Activated CD4-positive, alpha-beta T cell treated with anti-CD3 and anti-CD28 coated beads, Interleukin-2, amount 50 U/mL, for 4 hours (primary cell): ENCODE measurements at places on chromosomes 7 and 10.

DNA sequence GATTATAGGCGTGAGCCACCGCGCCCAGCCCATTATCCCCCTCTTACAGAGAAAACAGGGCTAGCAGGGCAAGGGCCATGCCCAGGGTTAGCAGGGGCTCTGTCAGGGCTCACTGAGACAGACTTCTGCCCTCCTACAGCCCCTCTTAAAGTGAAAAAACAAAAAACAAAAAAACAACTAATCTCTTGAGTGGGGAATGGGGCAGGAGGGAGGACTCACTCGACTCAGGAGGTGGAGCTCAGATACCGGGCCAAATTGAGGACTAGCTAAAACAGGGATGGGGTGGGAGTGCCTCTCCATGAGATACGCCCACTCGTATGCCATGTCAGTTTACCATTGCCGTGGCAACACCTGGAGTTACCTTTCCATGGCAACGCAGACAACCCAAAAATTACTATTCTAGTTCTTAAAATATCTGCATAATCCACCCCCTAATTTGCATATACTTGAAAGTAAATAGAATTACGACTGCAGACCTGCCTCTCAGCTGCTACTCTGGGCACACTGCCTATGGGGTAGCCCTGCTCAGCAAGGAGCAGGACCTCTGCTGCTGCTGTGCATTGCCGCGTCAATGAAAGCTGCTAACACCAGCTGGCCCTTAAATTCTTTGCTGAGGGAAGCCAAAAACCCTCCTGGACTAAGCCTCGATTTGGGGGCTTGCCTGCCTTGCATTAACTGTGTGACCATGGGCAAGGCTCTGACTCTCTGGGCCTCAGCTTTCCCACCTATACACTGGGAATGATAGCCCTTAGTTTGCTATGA is 13.4 kb downstream of the SSC4D start:
- DNase-seq: no peak

DNA sequence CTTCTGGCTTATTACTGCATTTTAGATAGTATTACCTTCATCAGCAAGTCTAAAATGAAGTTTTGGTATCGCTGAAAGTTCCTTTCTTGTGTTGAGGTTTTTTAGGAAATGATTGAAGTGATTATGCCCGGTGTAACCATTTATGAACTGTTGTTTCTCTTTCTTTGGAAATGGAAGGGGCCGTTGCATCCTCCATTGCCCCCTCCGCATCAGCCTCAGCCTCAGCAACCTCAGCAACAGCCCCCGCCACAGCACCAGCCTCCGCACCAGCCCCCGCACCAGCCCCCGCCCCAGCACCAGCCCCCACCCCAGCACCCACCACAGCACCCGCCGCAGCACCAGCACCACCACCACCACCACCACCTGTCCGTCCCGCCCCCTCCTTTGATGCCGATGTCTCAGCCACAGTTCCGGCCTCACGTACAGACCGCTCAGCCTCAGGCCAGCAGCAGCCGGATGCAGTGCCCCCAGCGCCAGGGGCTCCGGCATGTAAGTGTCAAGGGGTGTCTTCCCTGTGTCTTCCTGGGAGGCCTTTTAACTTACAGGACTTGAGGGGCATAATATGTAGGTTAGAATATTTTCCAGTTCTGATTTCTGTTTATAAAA is 72.6 kb downstream of the SHH start:
- DNase-seq: no peak

DNA sequence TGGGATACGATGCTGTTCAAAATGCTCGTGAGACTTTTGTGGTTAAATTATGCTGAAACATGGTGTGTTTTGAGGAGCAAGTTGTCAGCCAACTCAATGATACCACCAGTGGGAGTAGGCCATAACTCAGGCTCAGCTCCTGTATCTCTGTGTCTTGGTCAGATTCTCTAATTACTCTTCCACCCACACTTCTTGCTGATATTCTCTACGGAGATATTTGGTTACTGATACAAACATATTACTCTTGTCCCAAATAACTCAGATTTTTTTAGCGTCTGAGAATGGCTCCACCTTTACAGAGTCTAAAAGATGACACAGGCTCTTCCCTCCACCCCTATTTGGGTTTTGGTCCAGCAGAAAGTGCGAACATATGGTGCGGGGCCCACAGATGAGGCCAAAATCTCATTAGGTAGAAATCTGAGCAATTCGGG is 168.9 kb downstream of the PKD1L1 start:
- DNase-seq: no peak

GRCh38 chr10:99929360-99929759 is 80.4 kb downstream of the DNMBP start:
- no peak for DNase-seq

- no peak for DNase-seq
Measured at GRCh38 chr7:46147871-46148270, 226.8 kb upstream of the IGFBP3 start.

DNA sequence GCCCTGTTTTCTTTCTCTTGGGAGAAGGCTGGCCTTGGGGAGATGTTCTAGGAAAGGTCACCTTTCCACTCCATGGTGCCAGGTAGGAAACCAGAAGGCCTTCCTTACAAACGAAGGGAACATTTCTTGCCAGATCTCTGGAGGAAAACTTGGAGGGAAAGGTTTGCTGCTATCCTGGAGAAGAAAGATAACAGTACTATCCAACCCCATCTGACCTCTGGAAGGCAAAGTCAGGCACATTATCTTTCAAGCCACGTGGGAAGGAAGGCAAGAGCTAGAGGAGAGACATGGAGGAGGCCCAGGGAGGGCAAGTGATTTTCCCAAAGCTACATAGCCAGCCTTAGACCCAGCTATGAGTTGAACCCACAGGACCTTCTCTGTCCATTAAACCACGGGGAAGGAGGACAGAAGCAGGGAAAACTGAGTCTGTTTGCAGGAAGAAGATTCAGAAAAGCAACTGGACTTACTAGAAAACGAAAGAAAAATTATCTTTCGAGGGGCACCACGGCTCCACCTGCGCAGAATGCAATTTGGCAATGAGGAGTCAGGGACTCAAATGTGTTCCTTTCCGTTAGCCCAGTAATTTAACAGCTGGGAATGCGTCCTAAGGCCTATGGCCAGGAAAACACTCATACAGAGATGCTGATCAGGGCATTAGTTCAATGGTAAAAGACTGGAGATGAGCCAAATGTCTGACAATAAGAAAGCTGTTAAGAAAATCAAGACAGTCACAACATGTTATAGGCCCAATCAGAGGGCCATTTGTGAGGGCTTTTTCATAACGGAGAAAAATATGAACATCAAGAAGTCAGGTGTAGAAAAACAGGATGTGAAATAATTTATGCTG is 32.0 kb upstream of the PSAP start:
- no peak for DNase-seq

DNA sequence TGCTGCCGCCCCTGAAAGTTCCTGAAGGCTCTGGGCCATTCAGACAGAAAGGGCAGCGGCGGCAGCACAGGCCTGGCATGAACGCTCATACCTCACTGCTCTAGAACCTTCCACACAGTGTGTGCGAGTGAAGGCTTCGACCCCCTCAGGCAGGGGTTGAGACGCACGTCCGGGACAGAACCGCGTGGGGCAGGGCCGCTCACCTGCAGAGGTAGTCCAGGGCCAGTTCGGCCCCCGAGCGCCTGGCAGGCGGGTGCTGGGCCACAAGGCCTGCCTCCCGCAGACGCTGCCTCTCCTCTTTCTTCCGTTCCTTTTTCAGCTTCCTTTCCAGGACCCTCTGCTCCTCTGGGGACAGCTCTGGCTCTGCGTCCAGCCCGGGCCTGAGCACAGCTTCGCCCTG is 26.8 kb downstream of the CYP2W1 start:
- no peak for DNase-seq

DNA sequence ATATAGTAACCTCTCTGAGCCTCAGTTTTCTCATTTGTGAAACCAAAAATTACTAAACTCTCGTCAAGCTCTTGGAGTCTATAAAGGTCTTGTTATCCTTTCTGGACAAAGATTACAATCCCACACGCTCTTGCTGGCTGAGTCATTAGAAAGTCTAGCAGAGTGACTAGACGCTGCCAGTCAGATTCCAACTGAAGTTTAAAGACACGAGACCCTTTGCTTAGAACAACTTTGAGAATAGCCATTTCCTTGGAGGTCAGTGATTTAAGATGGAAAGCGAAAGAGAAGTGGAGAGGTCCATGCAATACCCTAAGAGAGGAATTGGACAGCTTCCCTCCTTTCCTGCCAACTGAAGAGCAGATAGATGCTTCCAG is 119.5 kb downstream of the APBB1IP start:
- no peak for DNase-seq

DNA sequence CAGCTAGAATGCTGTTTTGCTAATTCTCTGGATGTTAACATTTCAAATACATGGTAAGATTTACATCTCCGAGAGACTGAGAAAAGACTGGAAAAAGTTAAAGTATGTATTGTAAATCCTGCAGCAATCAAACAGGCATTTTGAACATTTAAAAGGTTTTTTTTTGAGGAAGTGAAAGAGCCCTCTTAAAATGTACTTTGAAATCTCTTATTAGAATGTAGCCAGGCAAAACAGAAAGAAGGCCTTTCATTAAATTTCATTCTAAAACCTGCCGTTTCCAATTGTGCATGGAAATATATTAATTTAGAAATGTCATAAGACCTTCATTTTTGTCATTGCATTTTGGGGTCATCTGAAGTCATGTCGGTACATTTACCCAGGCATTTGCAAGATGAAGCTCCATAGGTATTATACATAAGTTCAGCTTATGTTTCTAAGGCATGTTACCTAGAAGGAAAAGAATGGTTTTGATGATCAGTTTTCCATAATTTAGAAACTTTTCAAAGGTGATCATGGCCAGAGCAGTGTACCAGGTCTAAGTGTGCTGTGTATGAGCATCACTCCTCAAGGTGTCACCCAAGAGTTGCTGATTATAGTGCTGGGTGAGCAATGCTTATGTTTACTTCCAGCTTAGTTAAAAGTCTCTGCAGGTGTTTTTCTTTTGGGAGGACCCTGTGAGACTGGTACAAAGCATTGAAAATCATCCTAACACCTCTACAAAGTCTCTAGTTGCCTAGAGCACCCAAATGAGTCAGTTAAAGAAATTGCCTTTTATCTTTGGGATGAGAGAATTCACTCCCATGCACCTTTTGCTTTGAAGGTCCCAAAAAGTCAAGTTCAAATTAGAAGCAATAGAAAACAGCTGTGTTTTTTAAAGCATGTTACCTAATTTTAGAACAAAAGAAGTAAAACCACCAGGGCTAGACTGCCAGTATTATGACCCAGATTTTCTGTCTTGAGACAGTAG is 7.1 kb downstream of the ZNF736 start:
- DNase-seq: no peak

- DNase-seq: no peak
Measured at GRCh38 chr10:13758756-13759155, 172.0 kb downstream of the PRPF18 start.

DNA sequence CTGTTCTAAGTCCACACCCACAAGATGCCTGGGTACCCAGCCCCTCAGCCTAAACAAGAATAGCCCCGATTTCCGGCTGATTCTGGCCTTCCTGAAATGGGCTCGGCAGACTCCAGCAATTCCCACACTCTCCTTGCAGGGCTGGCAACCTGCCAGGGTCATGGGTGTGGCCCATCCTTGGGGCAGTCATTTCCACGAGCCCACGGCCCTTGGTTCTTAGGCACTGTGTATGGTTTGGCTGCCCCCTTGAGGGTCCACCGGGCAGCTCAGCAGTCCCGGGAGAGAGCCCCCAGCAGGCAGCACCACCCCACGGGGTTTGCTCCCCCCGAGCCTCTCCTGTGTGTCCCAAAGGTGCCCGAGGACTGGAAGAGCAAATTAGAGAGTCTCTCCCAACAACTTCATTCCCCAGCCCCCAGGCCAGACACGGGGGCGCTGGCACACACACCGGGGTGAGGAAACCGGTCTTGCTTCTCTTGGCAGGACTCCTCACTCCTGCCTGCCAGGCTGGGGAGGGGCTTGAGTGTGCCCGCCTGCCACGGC is 142.2 kb downstream of the EMX2 start:
- no peak for DNase-seq

DNA sequence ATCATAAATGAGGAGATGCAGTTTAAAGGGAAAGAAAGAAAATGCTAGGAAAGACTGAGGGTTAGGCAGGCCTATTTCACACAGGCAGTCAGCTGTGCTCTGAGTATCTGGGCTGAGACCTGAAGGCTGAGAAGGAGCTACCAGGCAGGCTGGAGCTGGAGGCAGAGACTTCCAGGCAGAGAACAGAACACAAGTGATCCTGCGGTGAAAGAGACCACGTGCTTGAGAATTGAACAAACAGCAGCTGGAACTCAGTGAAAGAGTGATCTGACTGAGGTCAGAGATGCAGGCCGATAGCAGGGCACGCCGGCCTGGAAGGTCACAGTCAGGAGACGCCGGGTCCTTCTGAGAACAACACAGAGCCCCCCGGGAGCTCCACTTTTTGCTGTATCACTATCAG is 147.8 kb downstream of the ADAM12 start:
- DNase-seq: no peak

DNA sequence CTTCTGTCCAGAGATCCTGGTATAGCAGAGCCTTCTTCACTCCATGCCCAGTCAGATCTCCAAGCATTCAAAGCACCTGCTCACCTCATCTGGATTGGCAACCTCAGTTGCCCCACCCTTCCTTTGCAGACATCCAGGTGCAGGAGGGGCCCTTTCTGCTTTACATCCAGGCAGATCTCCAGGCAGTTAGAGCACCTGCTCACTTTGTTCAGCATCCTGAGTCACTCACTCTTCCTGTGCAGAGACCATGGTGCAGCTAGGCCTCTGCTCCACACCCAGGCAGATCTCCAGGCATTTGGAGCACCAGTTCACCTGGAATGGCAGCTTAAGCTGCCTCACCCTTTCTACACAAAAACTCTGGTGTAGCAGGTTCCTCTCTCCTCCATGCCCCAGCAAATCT is 153.1 kb downstream of the CDK14 start:
- DNase-seq: no peak

DNA sequence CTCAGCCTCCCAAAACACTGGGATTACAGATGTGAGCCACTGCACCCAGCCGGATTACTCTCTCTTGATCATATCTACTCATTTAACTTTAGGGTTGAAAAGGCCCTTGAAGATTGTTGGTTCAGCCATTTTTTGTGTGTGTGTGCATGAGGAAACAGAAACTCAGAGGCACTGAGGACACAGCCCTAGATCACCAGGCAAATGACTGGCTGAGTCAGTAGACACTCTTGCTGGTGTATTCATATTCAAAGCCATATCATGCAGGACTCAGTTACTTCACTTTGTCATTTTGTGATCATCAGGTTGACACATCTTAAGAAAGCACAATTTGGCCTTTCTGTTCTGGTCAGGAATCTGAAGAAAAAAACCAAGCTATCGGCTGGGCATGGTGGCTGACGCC is 253.4 kb downstream of the TRIL start:
- no peak for DNase-seq

DNA sequence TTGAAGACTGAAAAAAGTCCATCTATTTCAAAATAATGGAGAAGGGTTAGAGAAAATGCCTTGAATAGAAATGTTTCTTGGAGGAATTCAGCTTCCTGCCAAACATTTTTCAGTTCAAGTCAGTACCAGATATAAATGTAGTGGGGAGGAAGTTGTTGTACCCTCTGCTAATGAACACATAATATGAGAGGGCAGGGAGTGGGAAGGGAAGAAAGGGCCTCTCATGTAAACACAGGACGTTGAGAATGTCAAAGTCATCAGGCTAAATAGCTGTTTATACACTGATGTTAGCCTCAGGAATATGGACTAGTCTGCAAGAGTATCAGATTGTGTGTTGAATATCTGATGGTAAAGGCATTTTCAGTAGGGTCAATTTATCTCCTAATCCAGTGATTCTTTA is 37.0 kb downstream of the GPR37 start:
- no peak for DNase-seq
